Daoy (cell line): ENCODE measurements at places on chromosomes 7 and 10.

- no peak for DNase-seq
Observed at GRCh38 chr10:117878626-117879025, 168.1 kb downstream of the RAB11FIP2 start.

DNA sequence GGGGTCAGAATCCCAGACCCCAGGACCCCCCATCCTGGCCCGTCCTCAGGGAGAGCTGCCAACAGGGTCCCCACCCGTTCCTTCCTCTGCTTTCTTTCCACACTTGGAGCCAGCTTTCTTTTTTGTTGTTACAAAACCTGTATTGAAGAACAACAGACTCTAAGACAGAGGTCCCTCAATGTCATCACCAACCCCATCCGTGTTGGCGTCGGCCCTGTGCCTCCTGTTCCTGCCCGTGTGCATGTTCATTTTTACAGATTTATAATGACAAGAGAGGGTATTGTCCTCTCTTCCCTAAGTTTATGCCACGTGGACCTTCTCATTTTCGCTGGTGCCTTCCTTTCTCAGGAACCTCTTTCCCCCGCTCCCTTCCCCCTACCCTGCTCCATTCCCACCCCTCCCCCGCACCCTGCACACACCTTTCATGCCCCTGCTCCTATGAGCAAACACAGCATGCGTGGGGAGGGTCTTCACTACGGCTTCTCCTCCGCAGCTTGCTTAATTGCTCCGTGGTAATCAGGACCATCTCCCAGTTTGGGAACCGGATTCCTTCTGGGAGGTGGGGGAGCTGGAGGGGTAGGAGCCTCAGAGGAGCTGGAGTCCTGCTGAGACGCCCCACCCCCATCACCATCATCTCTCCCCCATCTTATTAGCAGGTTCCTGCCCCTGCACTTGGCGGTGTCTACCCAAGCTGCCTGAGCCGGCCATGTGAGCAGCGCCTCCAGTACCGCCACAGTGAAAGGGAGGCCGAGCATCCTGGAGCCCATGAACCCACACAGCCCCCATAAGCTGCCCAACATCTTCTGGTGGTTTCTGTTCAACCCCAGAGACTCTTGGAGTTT is 88.0 kb upstream of the INSIG1 start:
- no peak for DNase-seq

GRCh38 chr10:21191512-21191911 is 294.4 kb upstream of the NEBL start:
- DNase-seq, result no peak

GRCh38 chr7:124918662-124919061 is 11.0 kb downstream of the POT1 start:
- no peak for DNase-seq

DNA sequence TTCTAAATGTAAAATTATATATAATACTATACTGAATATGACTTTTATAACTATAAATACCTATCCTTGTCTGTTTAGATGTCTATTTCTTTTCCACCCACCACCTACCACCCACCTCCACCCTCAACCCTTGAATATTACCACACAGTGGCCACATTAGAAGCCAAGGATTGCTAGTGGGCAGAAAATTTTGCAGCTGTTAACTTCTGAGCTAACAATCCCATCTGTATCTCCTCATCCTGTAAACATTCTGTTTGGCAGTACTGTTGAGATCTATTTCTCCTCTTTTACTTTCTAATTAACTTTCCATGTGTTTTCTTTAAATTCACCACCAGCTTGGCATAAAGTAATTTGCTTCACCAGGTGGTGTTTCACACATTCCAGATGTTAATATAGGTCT is 281.1 kb upstream of the BMPER start:
- DNase-seq, result no peak

DNA sequence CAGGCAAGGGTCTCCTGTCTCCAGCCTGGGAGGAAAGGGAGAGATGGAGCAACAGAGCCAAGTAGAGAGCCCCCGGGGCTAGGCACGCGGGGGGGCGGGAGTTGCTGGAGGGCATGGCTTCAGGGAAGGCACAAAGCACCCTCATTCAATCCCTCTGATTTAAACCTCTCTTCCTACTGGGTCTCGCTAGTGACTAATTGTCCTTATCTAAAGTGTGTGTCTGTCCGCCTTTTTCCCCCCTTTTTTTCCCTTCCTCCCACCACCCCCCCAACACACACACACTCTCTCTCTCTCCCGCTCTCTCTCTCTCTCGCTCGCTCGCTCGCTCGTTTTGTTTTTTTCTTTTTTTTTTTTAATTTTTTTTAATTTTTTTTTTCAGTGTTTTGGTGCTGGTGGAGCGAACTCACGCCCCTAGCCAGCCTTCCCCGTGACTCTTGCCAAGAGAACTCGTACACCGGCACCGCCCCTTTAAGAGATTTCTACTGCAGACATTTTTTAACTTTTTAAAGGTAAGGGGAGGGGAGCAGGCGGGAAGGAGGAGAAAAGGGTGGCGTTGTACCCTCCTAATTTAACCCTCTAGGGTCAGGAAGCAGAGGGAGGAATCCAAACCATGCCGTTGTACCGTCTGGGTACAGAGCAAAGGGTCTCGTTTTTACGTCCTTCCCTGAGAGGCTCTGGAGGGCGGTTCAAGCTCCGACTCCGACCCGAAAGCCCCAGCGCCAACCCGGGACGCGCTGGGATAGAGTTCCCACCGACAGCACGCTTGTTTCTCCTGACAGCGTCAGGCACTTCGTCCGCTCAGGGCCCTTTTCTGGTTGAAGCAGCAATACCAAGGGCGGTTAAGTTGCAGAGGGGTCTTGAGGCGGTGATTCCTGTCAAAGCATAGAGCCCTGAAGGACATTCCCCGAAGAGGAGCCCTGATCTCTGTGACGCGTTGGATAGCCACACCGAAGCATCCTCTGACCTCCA is at the start of gene HPSE2:
HPSE2 (minus strand) TSS at position 195 of the 969 bp plus-strand sequence.
- DNase-seq, result peak; percentile 29

- DNase-seq, result no peak
Observed at GRCh38 chr10:117164592-117165537, 26.8 kb upstream of the VAX1 start.

DNA sequence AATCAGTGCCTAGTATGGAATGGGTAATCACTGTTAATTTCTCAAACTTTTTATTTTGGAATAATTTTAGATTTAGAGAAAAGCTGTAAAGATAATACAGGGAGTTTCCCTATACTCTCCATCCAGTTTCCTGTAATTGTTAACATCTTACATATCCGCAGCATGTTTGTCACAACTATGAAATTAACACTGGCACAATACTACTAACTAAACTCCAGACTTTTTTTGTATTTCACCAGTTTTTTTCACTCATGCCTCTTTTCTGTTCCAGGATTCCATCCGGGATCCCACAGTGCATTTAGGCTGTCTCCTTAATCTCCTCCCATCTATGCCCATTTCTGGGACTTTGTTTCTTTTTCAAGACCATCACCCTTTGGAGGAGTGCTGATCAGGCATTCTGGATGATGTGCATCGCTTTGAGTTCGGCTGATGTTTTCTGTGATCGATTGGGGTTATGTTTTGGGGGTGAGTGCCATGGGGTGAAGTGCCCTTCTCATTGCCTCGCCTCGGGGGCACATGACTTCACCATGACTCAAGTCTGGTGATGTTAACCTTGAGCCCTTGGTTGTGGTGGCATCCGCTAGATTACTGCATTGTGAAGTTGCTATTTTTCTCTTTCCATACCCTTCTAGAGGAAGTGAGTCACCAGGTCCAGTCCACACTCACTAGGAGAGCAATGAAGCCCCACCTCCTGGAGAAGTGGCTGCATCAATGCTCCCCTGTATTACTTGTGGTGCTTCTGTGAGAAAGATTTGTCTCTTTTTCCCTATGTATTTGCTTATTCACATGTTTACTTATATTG is 43.9 kb upstream of the GRB10 start:
- peak; percentile 99 for DNase-seq

DNA sequence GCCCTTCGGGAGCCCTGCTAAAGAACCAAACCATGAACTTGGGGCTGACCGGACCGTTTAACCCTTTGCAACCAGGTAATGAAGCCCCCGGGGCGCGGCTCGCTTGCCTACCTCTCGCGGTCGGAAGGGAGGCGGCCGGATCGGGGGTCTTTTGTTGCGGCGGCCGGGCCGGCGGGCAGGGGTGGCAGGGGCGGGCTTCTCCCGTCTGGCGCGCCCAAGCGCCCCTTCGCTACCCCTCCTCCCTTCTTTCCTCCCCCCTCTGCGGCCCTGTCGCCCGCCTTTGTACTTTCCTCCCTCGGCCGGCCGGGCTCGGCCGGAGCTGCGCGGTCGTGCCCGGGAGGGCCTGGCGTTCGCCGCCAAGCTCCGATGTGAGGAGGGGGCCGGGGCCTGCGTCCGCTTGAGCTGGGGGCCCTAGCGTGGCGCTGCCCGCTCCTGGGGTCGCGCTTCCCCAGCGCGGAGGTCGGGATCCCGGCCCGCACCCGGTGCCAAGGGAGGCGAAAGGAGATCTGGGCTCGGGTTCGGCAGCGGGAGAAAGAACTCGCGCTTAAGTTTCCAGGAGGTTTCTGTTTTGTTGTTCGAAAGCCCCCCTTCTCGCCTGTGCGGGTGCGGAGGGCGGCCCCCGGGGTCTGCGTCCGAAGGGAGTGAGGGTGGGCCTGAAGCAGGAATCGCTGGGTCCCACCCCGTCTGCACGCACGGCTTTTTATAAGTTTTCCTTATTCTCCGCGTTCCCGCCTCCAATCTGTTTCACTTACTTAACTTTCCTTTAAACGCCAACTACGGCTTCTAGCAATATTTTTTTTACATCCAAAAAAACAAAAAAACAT is 436.8 kb upstream of the GALNT17 start:
- DNase-seq, result peak; percentile 58

GRCh38 chr10:49679480-49679893 is at the start of gene C10orf53:
Gene C10orf53, plus strand, starts transcription at chr10:49679651. Its CDS starts 47 bp downstream, at chr10:49679698.
- peak; percentile 52 for DNase-seq

DNA sequence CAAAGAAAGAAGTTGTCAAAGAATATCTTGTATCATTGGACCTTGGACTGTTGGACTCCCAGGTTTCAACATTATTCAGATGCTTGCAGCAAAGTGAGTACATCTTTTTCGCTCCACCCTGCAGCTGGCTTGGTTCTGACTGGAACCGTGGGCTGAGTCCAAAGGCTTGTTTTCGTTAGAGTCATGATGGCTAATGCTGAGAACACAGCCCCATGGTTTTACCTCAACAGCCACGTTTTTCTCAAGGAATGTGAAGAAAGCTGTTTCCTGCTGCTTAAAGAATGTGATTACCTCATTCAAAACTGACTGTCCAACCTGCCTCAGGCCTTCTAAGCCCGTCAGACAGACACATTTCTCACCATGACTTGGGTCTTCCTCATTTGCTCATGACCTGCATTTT is 69.5 kb downstream of the STEAP1B start:
- peak; percentile 76 for DNase-seq

DNA sequence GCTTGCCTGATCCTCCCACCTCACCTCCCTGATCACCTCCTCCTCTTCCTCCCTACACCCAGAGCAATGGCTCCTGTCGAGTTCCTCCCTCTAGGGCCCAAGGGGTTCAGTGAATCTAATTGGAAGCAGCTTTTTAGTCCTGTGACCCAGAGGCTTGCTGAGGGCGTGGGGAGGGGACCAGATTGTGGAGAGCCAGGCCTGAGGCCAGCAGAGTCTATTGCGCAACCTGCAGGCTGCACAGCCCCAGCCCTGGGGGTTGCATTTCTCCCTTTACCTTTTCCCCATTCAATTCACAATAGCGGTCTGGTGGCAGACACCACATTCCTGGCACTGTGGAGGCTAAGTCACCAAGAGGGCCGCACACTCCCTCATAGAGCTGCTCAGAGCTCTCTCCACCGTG is 32.5 kb downstream of the GHRHR start:
- no peak for DNase-seq

DNA sequence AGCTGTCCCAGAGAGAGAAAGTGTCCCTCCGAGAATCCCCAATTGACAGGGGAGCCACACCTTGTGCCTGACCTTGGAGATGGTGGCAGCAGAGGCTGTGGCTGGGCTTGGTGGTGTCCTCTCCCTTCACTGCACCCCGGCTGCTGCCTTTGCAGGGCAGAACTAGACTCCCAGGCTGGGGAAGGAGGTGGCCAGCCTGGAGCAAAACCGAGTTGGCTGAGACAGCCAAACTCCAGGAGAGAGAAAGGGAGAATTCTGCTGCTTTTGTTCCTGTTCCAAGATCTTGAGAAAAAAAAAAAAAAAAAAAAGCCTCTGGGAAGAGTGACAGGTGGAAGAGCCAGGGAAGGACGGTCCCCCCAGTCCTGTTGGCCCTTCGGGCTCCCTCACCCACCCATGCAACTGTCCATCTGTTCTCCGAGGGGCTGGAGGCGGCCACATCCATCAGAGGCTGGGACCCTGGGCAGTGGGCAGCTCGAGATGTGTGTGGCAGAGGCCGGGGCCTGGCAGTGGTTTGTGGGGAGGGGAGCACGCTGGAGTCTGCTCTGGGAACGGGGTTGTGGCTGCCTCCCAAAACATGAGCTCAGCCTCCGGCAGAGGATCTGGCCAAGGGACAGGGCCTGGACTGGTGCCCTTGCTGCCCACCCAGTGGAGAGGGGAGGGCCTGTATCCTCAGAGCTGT is 35.5 kb downstream of the CLIP2 start:
- no peak for DNase-seq

- no peak for DNase-seq
Observed at GRCh38 chr10:72170733-72171132, 45.1 kb upstream of the ANAPC16 start.
